ENCODE measurements at places on chromosomes 11 and 22. TPM values are rescaled to one million over a fixed set of nuclear protein-coding genes. Genes with fewer than 3 reads are reported as not detected.

SLC1A2 gene
- not detected for total RNA-seq

KMT5B gene
- 60.2 TPM for total RNA-seq

BID gene
- 78.9 TPM for total RNA-seq

DSCAML1 gene
- 3.6 TPM for total RNA-seq

CD3D gene
- total RNA-seq, result 1.8 TPM

DRD4 gene
- total RNA-seq, result 0.49 TPM

SPDYC gene
- not detected for total RNA-seq

LMF2 gene
- total RNA-seq, result 76.6 TPM

GANAB gene
- total RNA-seq, result 189 TPM

NUP160 gene
- total RNA-seq, result 53.2 TPM

- H3K27me3 ChIP-seq, result peaks cover 8% of the 10 kb centered on the region
- H3K4me1 ChIP-seq, result no peaks in the 10 kb centered on the region
- no peak for DNase-seq
- H3K36me3 ChIP-seq, result no peaks in the 10 kb centered on the region
- H3K27ac ChIP-seq, result no peak overlapping the region
Measured at GRCh38 chr11:35950082-35950481, 6.2 kb downstream of the LDLRAD3 start.

DNA sequence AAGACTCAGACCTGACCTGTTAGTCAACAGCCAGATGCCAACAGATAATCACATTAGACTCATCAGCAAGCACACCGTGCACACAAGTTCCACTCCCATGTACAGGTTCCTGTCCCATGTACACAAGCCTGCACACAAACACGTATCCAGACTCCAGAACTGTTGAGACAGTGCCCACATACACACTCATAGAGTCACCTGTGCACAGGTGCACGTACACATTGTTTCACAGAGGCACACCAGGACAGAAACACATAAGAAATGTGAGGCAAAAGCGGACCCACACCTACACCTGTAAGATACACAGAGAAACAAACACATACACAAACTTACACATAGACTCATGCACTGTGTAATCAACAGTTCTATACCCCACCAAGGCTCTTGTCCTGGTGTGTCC, 2.7 kb upstream of the ZNF74 start:
- H3K27me3 ChIP-seq, result no peaks in the 10 kb centered on the region
- H3K36me3 ChIP-seq, result peaks cover 3% of the 10 kb centered on the region
- no peak overlapping the region for H3K4me3 ChIP-seq

DNA sequence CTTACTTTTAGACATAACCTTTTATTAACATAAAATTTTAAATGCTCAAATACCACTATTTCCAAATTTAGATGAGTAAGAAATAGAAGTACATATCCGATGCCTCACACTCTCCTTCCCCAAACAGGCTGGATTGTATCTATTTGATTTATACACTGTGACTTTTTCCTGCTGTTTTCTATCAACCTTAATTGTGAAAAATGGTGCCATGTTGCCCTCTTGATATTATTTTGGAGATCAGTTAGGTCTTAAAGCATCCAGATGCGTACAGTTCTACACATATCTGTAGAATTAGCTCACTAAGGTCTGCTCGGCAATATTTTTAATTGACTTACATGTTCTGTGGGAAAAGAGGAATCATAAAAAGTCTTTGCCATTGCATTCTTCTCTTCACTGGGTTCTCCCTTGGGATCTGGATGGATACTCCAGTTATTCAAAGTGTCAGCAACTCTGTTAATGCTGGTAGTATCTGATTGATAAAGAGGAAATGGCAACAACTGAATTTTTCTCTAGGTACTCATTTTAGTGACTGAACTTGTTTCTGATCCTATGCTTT, 27.2 kb downstream of the EIF3M start:
- no peak for DNase-seq
- no peak overlapping the region for H3K4me3 ChIP-seq
- H3K4me1 ChIP-seq, result no peaks in the 10 kb centered on the region
- no peaks in the 10 kb centered on the region for H3K27me3 ChIP-seq

GRCh38 chr11:85889676-85890579, 34.7 kb downstream of the CCDC83 start:
- H3K4me1 ChIP-seq, result no peaks in the 10 kb centered on the region
- no peaks in the 10 kb centered on the region for H3K36me3 ChIP-seq
- H3K27ac ChIP-seq, result no peak overlapping the region
- H3K4me3 ChIP-seq, result no peak overlapping the region

DNA sequence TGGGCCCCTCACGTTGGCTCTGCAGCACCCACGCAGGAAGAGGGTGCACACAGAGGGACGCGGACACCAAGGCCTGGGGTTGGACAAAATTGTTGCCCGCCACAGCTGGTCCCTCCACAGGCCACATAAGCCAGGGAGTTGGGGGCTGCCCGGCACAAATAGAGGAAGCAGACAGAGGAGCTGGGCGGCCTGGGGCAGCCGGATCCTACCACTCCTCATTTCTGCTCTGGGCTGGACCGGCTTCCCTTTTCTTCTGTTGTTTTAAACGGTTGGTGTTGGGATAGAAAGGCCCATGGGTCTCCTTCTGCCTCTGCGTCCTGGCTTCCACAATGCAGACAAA, 36.4 kb upstream of the LINC01488 start:
- no peak for DNase-seq
- H3K4me1 ChIP-seq, result peaks cover 26% of the 10 kb centered on the region
- H3K36me3 ChIP-seq, result no peaks in the 10 kb centered on the region

GRCh38 chr11:121460941-121461514, 8.3 kb upstream of the SORL1-AS1 start:
- peaks cover 25% of the 10 kb centered on the region for H3K36me3 ChIP-seq
- no peak for DNase-seq
- no peak overlapping the region for H3K4me3 ChIP-seq
- peaks cover 83% of the 10 kb centered on the region for H3K4me1 ChIP-seq
- no peaks in the 10 kb centered on the region for H3K27me3 ChIP-seq

DNA sequence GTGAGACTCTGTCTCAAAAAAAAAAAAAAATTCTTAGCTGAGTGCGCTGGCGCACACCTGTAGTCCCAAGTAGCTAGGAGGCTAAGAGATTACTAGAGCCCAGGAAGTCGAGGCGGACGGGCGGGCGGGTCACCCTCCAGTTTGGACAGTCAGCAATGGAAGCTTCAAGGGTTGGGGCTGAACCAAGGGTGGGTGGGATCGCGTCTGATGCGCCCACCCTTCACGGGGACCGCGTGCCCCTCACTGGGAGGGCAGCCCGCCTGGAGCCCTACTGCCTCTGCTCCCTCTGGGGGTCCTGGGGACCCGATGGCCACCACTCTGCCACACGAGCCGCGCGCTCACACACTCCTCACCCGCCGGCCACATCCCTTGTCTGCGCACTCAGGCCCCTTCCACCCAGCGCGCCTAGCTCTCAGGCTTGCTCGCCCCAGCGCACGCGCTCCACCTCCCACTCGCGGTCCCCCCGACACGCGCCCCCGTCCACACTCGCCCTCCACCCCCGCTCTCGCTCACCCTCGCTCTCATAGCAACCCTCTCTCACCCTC, 494 bp downstream of the CHID1 start:
- H3K4me3 ChIP-seq, result peak overlapping the region; percentile 90
- peak overlapping the region; percentile 59 for H3K27ac ChIP-seq
- peaks cover 4% of the 10 kb centered on the region for H3K36me3 ChIP-seq
- peaks cover 31% of the 10 kb centered on the region for H3K4me1 ChIP-seq
- no peaks in the 10 kb centered on the region for H3K27me3 ChIP-seq
- no peak for DNase-seq

DNA sequence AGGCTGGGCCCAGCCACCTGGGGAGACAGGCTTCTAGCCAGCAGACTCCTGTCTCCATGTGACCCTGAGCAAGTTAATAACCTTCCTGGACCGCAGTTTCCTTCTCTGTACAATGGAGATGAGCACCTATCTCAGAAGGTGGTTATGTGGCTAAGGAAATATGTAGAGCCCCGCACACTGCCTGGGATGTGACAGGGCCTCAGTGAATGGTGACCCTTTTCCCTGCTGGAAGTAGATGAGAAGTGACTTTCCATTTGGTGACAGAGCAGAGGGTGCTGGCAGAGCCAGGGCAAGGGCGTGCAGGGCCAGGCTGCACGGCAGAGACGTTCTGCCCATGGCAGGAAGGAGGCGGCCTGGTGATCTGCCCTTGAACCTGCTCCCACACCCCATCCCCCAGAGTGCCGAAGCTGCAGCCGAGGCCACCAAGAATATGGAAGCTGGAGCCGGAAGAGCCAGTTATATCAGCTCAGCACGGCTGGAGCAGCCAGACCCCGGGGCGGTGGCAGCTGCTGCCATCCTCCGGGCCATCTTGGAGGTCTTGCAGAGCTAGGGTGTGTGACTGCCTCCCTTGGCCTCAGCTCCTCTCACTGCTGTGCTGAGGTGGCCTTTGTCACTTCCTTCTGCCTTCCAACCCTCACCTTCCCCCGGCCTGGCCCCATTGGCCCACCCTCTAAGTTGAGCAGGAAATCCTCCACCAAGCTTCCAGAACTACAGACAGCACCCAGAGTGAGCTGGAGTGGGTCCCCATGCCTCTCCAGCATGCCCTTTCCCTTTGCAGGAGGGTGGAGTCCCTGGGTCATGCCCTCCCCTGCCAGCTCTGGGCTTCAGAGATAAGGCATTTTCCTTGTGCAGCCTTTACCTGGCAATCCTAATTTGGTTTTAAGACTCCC, 13.2 kb downstream of the TKFC start:
- peak overlapping the region; percentile 77 for H3K27ac ChIP-seq
- no peak for DNase-seq
- peaks cover 26% of the 10 kb centered on the region for H3K4me1 ChIP-seq
- H3K27me3 ChIP-seq, result no peaks in the 10 kb centered on the region
- H3K4me3 ChIP-seq, result no peak overlapping the region

- peaks cover 28% of the 10 kb centered on the region for H3K27me3 ChIP-seq
- peak overlapping the region; percentile 19 for H3K4me3 ChIP-seq
- peak; percentile 50 for DNase-seq
- H3K4me1 ChIP-seq, result peaks cover 13% of the 10 kb centered on the region
- H3K27ac ChIP-seq, result no peak overlapping the region
Measured at GRCh38 chr11:1546536-1547466, 25.3 kb downstream of the DUSP8 start.

- no peak for DNase-seq
- H3K27ac ChIP-seq, result no peak overlapping the region
- H3K4me3 ChIP-seq, result no peak overlapping the region
- H3K4me1 ChIP-seq, result no peaks in the 10 kb centered on the region
Measured at GRCh38 chr11:108624196-108624925, 30.8 kb upstream of the EXPH5 start.

DNA sequence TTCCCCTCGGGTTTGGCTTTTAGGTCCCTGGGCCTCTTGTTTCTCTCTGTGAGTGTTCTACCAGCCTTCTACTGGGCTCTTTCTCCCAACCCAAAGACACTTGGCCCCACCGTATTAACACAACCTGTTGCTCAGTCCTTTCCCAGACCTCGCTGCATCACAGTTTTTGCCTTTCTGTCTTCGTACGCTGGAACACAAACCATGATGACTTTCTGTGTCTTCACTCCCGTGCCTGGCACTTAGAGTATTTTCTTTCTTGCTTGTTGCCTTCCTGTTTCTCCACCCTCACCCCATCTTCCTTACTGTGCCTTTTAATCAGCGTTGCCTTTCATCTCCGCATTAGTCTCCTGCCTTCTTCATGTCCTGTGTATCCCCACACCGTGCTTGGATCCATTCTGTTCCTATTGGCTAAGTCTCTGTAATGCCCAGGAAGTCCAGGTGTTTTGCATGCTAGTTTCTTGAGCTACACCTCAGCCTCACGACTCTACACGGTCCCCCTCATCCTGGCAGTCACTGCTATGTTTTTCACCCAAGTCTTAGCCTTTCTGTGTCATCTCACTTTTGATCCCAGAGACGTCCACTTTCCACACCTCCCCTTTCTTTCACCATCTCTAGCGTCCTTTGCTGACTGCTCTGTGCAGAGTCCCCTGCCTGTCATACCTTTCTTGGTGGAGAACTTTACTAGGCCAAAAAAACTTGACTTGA, 1.6 kb downstream of the MARK2 start:
- H3K27ac ChIP-seq, result peak overlapping the region; percentile 89
- DNase-seq, result no peak
- no peaks in the 10 kb centered on the region for H3K27me3 ChIP-seq

GRCh38 chr11:120715239-120715638, 203.7 kb downstream of the GRIK4 start:
- H3K4me1 ChIP-seq, result peaks cover 6% of the 10 kb centered on the region
- H3K27ac ChIP-seq, result no peak overlapping the region
- peaks cover 14% of the 10 kb centered on the region for H3K27me3 ChIP-seq
- H3K4me3 ChIP-seq, result peak overlapping the region; percentile 71

DNA sequence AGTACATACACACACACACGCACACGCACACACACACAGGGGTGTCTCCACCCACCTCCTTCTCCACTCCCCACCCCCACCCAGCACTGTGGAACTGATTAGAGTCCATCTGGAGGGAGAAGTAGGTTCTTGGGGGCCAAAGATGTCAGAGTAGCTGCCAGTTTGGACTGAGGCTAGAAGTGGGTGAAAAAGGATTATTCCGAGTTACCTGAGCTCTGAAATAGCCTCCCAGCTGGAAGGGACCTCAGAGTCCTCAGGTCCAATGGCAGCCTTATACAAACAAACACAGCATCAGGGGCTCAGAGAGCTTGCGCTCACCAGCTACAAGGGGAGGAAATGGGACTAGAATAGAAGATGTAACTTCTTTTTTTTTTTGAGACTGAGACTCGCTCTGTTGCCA, 20.8 kb downstream of the IL10RA start:
- no peak for DNase-seq
- peaks cover 10% of the 10 kb centered on the region for H3K36me3 ChIP-seq
- peak overlapping the region; percentile 98 for H3K27ac ChIP-seq
- H3K4me3 ChIP-seq, result peak overlapping the region; percentile 67
- H3K4me1 ChIP-seq, result peaks cover 100% of the 10 kb centered on the region
- H3K27me3 ChIP-seq, result no peaks in the 10 kb centered on the region

DNA sequence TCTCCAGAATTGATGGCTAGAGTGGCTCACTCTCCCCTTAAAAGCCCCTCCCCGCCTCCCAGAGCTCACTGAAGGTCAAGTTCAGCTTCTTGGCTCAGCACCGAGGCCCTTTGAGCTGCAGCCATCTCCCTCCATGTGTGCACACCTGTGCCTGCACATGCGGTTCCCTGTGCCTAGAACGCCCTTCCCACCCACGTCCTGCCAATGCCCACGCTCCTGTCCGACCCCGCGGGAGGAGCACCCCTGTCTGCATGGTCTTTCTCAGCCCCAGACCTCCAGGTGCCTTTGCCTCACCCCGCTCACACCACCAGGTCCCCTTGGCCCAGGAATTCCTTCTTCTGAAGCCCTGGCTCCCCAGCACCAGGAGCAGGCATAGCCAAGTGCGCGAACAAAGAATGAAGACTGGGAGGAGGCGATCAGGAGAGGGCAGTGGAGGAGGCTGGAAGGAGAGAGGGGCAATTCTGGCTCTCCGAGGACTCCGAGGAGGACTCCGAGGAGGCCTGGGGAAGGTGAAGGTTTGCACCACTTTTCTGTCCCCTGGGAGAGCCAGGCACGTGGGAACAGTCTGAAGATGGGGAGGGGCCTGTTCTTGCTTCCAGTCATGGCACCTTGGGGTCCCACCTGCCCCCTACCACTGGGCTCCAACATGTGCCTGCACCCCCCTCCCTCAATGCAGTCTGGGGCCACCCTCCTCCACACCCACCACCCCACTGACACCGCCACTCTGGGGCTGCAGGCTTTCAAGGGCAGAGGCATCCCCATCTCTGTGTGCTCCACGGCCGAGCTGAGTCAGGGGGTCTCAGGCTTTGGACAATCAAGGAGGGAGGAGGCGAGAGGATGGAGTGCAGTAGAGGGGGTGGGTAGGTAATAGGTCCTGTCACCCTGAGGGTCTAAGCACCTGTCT, 17.7 kb downstream of the IGF2 start:
- H3K27ac ChIP-seq, result no peak overlapping the region
- H3K36me3 ChIP-seq, result no peaks in the 10 kb centered on the region
- DNase-seq, result no peak
- peaks cover 27% of the 10 kb centered on the region for H3K27me3 ChIP-seq
- no peaks in the 10 kb centered on the region for H3K4me1 ChIP-seq
